ENCODE measurements at places on chromosomes 16 and 17.

DNA sequence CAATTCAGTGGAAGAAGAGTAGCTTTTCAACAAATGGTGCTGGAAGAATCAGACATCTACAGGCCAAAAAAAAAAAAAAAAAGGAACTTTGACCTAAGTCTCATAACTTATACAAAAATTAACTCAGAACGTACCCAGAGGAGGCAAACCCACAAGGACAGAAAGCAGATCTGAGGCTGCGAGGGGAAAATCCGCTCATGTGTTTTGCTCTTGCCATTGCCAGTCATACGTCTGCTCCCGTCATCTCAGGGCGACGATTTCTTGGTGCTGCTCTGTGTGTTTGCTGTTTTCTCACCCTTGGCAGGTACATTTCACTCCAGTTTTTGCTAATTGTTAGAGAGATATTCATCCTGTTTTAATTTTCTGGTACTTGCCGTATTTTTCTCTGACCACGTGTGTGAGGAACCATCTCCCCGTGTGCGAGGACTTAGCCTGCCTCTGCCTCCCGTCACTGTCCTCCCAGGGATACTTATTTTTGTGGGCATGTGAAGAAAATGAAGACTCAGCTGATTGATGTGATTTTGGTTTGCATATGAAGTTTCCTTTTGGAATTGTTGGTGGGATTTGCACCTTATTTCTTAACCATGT, 33.4 kb upstream of the ACSF3 start:
- no peak for DNase-seq

GRCh38 chr16:84565669-84566495, 52.0 kb downstream of the COTL1 start:
- no peak for DNase-seq

- peak; percentile 21 for DNase-seq
Observed at GRCh38 chr16:84532291-84532724, 27.8 kb upstream of the MEAK7 start.

DNA sequence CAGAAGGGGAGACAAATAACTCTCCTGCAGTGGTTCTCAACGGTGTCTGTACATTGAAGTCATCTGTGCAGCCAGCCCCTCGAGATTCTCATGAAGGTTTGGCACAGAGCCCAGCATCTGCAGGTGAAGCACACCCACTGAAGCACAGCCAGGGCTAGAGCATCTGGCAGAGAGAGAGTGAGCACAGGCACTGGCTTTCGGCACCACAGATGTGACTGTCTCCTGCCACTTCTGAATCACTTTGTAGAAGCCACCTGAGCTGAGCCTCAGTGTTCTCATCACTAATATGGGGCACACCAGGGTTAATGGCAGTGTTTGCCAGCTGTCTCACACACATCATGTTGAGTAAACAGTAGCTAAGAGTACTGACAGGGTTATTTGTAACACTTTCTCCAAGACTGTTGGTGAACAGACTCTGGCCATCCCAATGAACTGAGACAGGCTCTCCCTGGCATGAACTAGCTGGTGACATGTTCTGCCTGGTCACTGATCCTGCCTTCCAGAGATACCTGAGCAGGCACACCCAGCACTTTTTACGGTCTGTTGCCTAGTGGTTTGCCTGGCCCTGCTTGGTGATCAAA, 10.9 kb downstream of the HSPB9 start:
- no peak for DNase-seq

DNA sequence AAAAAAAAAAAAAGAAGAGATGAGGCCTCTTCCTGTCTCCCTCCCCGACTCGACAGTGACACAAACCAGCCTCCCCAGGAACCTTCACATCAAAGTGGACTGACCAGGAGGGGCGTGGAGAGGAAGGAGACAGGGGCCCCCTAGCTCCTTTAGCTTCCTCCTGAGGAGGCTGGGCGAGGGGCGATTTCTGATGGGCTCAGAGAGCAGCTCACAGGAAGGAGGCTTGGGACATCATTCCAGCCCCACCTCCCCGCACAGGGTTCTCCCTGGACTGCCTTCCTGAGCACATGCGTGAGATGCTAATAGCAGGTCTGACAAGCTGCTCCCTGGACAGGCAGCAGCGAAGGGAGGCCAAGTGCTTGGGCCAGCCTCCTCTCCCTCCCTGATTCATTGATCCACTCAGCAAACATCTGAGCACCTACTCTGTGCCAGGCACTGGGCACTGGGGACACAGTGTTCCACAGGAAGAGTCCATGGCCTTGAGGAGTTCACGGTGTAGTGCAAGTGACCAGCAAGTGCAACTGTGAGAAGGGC, 14.4 kb upstream of the DOK4 start:
- no peak for DNase-seq

DNA sequence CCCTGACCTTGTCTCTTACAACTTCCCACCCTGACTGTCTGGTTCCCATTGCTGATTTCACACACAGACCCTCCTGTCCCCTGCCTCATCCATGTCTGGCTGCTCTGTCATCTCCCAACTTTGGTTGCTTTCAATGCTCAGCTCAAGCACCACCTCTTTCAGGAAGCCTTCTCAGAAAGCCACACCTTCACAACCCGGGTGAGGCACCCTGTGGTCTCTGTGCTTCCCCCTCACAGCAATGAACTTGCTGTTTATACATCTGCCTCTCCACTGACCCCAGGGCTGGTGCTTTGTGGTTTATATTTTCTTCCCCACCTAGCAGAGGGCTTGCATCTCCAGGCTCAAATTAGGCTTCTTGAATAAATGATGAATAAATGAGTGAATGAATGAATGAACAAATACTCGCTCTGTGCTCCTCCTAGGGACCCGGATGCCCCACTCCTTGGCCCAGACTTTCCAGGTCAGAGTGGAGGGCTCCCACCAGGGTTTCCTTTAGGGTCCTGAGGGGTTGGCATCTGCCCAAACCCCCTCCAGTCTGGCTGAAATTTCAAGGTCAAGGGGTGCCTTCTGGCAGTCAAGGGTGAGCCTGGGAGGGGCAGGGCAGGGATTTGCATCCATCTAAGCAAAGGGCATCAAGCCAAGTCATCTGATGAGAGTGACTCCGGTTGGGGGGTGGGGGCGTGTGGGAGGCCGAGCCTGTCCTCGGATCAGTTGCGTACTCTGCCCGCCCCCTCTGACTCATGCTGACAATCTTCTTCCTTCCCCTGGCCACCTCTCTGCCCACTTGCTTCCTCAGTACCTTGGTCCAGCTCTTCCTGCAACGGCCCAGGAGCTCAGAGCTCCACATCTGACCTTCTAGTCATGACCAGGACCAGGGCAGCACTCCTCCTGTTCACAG, at the start of gene ITGAX:
TSS of gene ITGAX (plus strand) at position 783 of the 898 bp plus-strand sequence. CDS start at position 862, 79 bp downstream.
- peak; percentile 11 for DNase-seq

GRCh38 chr16:4488499-4488967, 12.3 kb downstream of the HMOX2 start:
- no peak for DNase-seq

GRCh38 chr17:27978689-27979175, 63.7 kb upstream of the NLK start:
- no peak for DNase-seq

DNA sequence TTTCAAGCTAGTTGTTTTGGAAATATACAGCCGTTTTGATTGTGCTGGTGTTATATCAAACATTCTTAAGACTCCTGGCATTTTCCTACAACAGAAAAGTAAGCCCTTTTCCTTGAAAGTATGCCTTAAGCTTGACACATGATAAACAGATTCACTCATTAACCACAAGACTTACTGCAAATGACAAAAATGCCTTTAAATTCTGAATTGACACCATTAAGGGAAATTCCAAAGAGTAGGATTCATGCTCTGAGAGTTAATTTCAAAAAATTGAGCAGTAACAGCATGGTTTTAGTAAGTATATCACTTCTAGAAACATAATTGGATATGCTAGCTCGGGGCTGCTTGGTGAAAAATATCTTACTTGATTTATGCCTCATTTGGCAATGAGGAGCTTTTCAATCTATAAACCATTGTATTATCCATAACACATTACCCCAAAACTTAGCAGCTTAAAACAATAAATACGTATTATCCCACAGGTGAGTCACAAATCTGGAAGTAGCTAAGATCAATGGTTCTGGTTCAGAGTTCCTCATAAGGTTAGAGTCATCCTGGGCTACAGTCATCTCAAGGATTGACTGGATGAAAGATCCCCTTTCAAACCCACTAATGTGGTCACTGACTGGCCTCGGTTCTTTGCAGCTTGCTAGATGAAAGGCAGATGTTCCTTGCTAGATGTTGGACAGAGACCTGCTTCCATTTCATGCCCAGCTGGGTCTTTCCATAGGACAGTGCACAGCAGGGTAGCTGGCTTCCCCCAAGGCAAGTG, 8.2 kb upstream of the PHAF1 start:
- no peak for DNase-seq

GRCh38 chr17:21379080-21379711, 3.0 kb downstream of the KCNJ12 start:
- DNase-seq = no peak

- DNase-seq = no peak
Observed at GRCh38 chr16:82509691-82510430, 116.9 kb upstream of the CDH13 start.

DNA sequence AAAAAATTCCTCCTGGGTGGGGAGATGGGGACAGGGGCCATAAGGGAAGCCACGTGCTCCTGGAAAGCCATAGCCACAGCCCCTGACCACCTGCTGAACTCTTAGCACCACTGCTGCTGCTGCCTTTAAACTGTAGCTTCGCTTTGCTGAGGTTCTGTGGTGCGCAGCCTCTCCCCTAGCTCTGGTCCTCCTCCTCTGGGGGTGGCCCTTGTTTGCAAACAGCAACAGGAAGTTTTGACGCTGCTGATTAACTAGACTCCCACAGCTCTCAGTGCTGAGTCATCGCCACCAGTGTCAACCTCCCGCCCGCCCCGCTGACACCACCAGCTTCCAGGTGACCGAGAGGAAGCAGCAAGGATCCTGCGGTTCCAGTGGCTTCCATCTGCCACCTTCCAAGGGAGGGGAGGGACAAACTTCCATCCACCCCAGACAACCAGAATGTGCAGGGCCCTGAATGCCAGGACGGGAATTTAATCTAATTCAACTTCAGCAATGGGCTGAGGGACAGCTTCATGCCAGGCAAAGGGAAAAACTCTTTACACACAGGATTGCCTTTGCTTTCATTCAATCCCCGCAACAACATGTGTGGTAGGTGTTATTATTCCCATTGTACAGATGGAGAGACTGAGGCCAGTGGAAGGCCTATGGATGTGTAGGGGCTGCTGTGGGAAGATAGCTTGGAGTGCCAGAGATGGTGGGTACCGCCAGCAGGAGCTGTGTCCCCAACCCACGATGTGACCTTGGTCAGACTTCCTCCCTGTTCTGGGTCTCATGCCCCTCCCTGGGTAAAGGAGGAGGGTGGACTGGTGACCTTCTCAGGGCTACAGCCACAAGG, 8.1 kb upstream of the KIFC3 start:
- DNase-seq = no peak

GRCh38 chr17:81962499-81963441, 1.8 kb upstream of the NOTUM start:
- no peak for DNase-seq

DNA sequence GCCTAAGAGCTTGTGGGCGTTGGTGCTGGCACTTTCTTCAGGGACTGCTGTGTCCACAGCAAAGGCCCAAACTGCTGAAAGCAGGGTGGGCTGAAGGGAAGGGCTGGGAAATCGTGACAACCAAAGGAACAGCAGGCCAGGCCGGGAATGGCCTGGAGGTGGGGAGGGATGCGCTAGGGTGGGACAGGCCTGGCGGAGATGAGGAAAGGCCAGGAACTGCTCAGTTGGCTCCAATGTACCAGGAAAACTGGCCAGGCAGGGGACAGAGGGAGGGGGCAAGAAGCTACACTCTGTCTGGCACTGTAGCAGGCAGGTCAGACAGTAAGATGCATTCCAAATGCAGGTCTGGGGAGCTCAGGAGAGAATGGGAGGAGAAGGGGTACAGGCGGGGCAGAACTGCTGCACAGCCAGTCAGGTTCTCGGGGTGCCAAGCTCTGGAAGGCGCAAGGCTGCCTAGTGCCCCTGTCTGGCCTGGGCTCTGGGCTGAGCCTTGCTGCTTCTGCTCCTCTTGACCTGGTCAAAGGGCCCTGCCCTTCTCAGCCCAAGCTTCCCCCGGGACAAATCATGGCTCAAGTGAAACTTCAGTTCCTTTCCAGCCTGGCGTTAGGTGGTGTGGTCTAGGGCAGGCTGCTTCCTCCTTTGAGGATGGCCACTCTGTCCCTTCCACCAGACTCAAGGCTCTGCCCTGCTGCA, 7.3 kb downstream of the PNMT start:
- no peak for DNase-seq

- no peak for DNase-seq
Observed at GRCh38 chr16:4760221-4760910, 6.6 kb downstream of the ZNF500 start.

- no peak for DNase-seq
Observed at GRCh38 chr16:31486045-31486444, 3.1 kb downstream of the SLC5A2 start.

- no peak for DNase-seq
Observed at GRCh38 chr16:55901566-55902217, 26.5 kb upstream of the CES5A start.

- DNase-seq = no peak
Observed at GRCh38 chr17:18076936-18077335, 10.8 kb upstream of the DRG2 start.

GRCh38 chr17:44541884-44542581, 15.3 kb upstream of the FZD2 start:
- no peak for DNase-seq

DNA sequence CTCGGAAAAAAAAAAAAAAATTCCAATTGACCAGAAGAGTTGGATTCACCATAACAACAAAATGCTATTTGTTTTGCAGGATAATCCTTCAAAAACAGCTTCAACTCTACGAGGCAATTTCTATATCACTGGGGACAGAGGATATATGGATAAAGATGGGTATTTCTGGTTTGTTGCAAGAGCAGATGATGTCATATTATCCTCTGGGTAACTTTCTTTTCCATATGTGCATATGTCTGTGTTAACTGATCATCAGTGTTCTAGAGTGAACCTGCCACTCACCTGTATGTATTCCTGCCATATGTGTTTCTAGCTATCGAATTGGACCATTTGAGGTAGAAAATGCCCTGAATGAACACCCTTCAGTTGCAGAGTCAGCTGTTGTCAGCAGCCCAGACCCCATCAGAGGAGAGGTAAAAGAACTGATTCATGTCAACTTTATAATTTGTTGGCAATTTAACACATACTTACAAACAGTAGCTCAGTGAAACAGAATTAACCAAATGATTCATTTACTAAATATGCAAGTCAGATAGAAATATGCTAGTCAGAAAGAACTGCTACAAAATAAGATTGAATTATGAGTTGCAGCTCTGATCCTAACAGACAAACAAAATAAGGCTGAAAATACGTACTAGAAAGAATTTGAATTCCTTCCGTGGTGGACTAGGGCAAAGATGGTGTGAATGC, 14.2 kb downstream of the ERI2 start:
- DNase-seq = no peak

GRCh38 chr17:8611137-8611536, 19.4 kb downstream of the MYH10 start:
- no peak for DNase-seq
